ENCODE measurements at places on chromosomes 11 and 22.

DNA sequence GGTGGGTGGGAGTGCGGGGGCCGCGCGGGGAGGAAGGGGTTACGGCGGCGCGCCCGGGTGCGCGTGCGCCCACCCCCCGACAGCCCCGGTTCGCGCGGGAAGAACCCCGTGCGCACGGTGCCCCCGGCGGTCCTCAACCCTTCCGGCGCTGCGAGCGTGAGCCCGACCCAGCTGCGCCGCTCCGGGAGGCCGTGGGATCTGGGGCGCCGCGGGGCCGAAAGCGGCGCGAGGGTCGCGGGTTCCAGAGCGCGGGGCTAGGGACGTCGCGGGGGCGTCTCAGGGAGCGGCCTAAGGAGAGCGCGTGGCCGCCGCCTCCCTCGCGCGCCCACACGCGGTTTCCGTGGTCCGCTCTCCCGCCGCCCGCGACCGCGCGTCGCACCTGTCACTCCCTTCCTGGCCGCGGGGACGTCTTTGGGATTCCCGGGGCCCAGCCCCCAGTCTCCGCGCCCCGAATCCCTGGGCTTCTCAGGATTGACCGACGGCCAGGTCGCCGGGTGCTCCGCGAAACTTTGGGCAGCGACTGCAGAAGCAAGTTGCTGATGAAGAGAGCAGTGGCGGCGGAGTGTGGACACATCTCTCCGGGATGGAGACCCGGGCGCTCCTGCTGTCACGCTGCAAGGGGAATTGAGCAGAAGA, 582 bp downstream of the SREBF2 start:
- DNase-seq = no peak

- no peak for DNase-seq
These were observed 129.0 kb downstream of the TBC1D22A start for GRCh38 chr22:46891382-46891951.

GRCh38 chr11:47932544-47932943, 47.8 kb upstream of the PTPRJ start:
- no peak for DNase-seq

DNA sequence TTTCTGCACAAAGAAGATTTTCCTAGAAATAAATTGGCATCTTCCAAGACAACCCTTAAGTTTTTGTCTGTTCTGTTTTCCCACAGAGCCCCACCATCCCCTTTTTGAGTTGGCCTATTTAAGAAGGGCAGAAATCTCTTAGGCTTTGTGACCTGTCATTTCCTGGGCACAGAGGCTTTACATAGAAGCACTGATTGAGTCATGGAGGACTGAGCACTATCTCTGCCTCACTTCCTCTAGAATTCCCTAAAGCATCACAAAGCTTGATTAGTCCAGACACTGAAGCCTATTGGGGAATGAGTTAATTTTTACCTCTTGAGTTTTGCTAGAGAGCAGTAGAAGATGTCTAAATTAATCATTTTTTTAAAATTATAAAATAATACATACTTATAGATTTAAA, 25.4 kb downstream of the TRIM44 start:
- DNase-seq = no peak

GRCh38 chr11:115649461-115649860, 145.2 kb upstream of the CADM1 start:
- no peak for DNase-seq

All from NCI-H1417 (cell line).